ENCODE measurements at places on chromosomes 6 and 20.

GRCh38 chr6:133242637-133243585, 1.8 kb downstream of the EYA4 start:
- DNase-seq: no peak

GRCh38 chr6:137497721-137498463, 3.7 kb upstream of the OLIG3 start:
- DNase-seq: no peak

GRCh38 chr6:73932866-73933265, 236.9 kb downstream of the CD109 start:
- no peak for DNase-seq

DNA sequence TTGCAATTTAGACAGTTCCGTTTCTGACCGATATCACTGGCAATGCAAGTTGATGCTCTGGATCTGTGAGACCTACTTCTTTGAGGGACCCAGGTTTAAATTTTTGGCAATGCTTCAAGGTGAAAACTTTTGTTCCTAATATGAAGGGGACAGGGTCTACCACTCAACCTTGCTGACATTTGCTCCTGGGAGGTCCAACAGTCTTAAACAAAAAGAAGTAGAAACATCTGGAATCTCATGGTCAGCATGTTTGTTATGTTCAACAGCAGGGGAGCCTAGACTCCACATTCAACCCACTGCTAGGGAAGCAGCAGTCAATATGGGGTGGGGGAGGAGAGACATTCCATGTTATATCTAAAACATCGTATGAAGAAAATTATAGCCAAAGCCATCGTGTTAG, 196.4 kb downstream of the SIM1 start:
- DNase-seq: no peak

DNA sequence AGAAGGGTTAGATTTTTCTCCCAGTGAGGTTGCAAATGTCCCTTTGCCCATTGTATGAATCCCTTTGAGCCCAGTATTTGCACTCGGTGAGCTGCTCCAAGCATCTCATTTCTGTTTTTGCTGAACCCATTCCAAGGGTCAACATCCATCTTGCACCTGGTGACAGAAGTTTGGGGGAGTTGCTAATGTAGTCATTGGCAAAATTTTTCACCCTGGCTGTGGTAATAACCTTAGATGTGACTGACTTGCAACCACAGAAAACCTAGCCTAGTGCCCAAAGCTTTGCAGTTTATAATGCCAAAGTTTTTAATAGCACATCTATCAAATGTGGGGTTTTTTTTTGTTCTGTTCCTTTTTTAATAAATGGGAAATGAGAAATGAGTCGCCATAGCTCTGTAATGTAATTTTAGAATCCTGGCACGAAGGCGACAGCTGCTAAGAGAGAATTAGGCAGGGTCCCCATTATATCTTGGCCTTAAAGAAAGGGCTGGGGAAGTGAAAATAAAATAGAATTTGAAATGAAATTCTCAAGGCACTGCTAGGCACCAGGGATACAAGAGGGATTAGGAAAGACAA, 682.8 kb downstream of the KIF16B start:
- DNase-seq: no peak

DNA sequence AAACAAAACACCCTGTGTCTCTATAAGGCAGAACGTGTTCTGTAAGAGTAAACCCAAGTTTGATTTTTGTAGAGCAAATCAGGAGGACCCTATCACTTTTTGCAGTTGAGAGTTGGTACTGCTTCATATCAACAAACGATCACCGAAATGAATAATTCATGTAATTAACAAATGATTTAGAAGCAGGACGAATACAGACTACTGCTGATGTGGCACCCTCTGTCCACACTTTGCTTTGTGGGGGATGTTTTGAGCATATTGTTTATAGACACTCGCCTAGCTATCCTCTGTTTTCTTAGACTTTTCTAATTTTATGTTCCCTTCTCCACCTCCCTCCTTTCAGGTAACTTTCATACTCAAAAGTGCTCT, 1.5 kb downstream of the CD2AP start:
- no peak for DNase-seq

DNA sequence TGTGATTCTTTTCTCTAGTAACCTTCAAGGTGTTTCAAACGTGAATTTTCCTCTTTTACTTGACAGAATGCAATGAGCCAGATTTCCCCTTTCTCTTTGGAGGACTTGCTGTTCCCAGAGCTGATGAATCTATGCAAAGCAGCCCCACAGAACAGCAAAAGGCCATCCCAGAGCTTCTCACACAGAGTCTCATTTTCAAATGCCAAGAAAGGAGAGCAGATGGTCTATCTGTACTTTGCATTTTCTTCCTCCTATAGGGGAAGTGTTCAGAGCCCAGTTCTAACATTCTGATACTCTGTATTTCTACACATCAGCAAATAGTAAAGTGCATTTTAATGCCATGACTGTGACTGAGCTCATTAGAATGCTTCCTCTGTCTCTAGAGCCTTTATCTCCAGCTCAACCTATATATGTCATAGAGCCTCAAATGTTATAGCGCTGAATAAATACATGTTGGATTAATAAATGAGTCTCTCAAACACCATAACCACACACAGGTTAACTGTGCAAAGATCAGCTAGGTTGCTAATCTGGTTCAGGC, 81.8 kb upstream of the EYA4 start:
- DNase-seq: no peak

DNA sequence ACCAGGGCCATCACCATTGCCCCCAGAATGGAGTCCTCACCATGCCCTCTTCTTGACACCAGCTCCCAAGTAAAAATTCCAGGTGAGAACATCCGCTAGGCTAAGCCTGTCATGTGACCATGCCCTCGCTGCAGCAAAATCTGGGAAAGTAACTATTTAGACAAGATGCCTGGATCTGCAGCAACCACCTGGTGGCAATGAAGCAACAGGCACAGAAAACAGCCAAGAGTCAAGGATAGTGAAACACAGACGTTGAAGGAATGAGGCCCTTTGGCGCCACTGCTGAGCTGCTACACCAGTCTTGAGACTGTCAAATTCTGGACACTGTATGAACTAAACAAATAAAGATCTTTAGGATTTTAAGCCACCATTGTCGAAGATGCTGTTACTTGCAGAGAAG, 30.1 kb upstream of the TGM6 start:
- DNase-seq: no peak

DNA sequence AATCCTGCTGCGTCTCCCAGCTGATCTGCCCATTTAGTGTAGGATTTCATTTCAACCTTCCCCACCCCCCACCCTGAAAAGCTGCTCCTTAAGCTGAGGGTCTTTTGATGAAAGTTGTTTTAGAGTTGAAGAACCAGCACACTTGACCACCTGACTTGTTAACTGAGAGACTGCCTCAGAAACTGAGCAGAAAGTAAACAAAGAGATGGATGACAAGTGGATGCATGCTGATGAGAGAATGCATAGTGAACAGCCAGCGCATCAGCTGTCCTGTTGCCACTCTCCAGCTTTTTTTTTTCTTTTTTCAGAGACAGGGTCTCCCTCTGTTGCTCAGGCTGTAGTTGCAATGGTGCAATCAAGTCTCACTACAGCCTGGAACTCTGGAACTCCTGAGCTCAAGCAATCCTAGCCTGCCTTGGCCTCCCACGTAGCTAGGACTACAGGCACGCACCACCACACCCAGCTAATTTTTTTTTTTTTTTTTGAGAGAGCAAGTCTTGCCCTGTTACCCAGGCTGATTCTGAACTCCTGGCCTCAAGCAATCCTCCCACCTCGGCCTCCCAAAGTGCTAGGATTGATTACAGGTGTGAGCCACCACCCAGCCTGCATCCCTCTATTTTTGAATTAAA, 9.5 kb downstream of the RPL10A start:
- DNase-seq: no peak

GRCh38 chr6:20907486-20908071, 373.3 kb downstream of the CDKAL1 start:
- no peak for DNase-seq

DNA sequence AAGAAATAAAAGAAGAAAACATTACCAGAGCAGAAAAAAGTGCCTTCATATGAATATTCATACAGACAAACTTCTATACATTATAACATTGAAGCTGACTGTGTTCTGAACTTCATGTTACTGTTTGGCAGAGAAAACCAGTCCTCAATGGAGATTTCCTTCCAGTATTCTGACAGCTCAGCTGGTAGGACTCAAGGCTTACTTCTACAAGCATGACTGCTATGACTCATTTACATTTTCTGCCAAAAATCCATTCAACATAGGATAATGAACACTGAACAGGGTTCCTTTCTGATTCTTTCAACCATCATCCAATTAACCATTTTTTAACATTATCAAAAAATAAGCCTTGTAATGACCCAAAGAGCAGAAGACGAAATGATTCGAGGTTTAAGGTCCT, 25.4 kb downstream of the COL9A1 start:
- no peak for DNase-seq

- DNase-seq: no peak
Measured at GRCh38 chr20:21936720-21937380, 231.4 kb downstream of the PAX1 start.

DNA sequence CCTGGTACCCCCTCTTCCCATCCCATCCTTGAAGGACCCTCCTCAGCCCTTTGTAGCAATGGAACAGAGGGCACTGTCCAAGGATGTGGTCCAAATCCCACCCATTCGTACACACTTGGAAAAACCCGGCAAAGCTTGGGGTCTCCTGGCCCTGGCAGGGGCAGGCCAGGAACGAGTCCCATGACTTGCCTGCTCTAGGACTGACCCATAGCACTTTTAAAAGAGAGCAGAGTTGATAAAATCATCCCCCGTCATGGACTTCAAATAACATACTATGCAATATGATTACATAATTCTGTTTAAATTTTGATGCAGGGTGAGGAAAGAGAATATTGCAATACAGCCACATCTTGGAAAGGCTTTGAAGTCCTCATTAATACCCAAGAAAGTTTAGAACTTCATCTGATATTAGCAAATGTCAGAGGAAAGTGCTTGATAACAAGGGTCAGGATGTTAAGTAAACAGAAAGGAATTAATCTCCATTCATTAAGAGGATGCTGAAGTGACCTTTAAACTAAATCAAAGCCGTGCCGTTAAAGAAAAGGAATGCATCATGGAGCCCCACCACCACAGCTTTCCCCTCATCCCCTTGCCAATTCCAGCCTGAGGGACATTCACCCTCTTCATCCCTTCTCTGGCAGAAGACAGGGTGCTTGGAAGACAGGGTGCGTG, 60.7 kb upstream of the NXT1 start:
- DNase-seq: no peak

DNA sequence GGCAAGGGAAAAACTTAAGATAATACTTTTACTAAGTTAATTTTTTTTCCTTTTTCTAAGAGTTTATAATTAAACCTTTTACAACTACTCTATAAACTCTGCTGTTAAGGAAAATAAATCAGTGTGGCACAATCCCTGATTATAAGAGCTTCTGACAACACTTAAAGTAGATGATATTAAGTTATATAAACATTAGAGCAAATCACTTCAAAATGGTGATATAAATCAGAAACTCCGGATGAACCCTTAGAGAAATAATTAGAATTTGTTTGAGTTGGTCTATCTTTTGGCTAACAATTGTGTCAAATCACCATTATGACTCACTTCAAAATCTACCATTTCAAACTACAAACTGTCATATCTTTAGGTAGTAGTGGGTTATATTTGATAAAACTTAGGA, 104.9 kb downstream of the ARHGAP18 start:
- DNase-seq: no peak

GRCh38 chr6:1605004-1605892, 4.5 kb upstream of the FOXC1 start:
- no peak for DNase-seq

- no peak for DNase-seq
Measured at GRCh38 chr6:170445487-170445886, 107.6 kb downstream of the PSMB1 start.

DNA sequence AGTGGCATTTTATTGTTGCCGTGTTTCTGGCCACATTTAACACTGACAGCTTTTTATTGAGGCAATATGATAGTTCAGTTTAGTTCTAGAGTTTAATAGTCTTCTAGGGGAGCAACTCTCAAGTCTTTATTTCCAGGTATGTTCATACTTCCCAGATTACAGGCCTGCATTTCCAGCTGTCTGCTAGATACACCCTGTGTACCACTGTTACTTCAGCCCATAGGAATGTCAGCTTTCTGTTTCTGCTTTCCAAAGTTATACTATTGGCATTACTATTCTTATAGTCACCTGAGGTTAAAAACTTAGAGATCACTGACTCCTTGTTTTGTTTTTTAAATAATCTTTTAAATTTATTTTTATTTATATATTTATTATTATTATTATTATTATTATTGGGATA, 7.6 kb downstream of the ZNF451 start:
- no peak for DNase-seq

DNA sequence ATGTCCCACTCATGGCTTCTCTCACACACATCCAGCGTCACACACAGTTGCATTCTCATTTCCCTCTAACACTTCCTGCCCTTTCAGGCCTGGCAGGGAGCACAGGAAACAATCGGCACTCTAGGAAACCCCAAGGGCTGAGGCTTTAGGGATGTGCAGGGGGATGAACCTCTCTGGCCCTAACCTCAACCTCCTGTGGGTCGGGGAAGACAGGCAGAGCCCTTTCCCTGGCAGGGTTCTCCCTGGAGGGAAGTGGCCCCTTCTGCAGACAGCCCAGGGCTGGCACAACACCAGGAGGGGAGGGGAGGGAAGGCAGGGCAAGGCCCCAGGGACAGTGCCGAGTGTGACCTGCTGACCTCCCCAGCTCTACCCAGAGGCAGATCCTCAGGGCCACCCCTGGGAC, 2.7 kb downstream of the TEAD3 start:
- no peak for DNase-seq

DNA sequence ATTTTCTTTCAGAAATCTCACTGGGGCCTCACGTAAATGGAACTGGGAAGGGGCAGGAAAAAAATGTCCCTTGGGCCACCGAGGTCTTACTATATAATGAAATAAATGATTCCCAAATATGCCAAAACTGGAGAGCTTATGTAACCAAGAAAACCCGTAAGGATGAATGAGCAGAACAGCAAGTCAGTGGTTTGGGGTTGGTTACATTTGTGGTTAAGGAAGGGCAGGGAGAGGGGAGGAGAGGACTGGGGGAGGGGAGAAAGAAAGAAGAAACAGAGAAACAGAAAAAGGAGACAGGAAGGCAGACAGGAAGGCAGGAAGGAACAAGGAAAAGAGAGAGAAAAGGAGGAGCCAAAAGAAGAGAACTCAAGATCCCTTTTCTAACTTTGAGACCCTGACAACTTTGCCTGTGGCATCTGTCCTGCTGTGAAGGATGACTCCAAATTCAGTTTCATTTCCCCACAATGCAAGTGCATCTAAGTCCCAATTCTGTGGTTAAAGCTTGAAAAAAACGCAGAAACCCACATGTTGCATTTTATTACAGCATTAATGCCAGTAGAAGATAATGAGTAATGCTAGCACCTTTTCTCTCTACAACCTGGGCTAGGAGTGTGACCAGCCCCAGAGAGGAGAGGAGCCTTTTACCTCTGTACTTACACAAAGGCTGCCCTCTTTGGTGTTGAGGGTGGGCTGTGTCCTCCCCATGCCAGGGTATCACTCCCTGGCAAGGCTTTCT, 10.8 kb upstream of the ARMC2 start:
- DNase-seq: no peak

DNA sequence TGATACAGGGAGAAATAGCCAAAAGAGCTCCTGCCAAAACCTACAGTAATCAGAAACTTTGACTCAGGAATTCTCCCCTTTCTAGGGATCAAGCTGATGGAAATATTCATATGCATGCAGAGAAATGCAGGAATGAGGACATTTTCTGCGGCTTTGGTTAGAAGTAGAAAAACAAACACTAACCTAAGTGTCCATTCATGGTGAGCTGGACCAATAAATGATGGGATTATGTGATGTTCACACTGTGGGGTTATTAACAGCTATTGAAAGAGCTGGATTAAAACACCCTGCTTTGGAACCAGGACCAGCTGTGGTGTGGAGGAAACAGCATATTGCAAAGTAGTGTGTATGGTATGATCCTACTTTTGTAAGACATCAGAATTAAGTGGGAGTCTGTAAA, 143.1 kb downstream of the SYCP2 start:
- no peak for DNase-seq

All from stimulated activated CD4-positive, alpha-beta T cell treated with anti-CD3 and anti-CD28 coated beads, Interleukin-1b, Interleukin-23, amount 100 ng/mL, for 24 hours (primary cell).